ENCODE measurements at places on chromosomes 7 and 10.

DNA sequence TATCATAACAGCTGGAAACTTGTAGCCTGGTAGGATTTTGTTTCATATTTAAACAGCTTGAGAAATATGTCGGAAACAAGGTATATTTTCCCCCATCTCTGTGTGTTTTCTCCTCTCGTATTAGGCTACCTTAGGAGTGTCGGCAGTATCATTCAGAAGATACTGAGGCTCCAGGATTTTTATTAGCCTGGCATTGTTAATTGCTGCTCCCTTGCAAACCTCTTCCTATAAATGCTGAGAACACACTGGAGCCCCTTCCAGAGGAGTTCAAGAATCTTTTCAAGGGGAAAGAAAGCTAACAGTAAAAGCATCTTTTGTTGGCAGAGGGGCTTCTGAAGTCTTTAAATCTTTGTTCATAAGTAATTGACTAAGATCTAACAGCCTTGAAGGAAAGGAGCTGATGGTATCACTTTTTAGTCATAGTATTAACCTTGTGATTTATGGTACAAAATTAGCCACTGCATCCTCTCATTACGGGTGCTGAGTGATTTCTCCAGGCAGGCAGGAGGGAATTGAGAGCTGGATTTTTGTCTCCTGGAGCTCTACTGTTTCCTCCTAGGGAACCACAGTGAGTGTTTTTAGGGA lies 998.7 kb downstream of the LRMDA start:
- no peak for DNase-seq

DNA sequence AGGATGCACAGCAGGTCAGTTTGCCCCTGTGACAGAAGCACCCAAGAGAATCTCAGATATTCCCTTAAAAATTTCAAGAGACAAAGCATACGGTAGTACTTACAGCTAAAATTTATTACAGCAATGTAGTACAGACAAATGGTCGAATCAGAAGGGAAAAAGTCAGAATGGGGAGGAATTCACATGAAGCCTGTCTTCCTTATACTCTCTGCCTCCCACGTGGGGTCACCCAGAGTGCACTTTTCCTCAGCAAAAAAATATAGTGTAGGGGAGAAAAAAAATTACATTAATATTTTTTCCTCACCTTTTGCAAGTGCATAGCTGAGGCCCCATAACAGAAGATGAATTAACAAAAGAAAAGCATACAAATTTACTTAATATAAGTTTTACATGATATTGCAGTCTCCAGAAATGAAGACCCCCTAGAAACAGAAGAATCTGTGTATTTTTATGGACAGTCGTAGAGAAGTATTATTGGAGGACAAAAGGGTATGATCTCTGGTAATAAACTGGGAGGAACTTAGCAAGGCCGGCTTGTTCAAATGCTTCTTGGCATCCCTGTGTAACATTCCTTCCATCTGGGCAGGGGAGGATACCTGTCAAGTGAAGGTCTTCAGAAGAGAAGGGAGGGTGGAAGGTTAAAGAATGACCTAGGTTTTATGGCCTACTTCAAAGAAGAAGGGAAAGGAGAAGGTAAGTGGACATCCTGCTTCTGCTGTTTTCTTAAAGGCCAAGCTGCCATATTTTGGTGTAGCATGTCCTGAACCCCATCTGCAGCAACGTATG lies 270.6 kb upstream of the MAGI2 start:
- no peak for DNase-seq

DNA sequence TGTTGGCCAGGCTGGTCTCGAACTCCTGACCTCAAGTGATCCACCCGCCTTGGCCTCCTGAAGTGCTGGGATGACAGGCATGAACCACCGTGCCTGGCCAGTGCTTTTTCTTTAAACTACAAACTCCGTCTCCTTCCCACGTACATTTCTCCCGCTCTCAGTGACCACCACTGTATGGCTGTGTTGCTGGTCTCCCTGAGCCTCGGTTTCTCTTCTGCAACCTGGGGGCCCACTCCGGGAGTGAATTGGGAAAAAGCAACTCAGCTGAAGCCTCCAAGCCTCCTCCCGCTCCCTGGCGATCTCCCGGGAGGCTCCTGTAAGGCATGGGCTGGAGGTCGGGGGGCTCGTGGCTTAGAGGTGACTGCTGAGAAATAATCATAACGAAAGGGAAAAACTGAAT lies 136.3 kb downstream of the ELFN1 start:
- no peak for DNase-seq

DNA sequence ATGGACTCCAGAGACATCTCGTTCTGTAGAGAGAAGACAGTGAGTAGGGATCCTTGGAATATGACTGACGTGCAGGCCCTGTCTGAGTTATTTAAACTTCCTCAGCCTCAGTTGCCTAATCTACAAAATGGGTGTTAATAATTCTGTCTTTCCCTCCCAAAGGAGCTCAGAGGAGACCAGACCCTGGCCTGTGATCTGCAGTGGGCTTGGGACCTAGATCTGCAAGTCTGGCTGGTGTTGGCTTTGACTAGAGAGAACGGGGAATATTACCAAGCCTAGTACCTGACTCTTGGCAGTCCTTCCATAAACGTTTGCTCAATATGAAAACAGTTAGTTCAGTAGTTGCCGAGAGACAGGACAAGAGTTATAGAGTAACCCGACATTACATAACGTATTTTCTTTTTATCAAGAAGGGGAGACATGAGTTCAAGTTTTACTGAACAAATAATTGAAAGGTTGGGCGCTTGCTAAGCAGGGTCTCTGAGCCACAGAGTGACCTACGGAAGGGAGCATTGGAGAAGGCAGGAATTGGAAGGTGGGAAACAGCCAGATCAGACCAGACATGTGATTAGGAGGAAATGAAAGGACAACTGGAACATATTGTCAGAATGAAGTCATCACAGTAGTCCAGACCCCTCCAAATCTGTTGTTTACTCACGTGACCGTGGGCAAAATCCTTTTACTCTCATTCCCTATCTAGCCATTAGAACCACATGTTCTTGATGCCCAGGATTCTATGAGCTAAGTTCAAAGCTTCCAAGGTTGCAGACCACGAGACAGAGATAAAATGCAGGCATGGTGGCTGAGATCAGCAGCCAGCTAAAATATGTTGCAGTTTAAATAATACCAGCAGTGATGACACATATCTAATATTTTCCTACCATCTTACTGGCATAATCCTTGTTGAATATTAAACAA lies 10.9 kb upstream of the CYP3A4 start:
- DNase-seq, result no peak

- no peak for DNase-seq
Observed at GRCh38 chr10:19702215-19702614, 114.0 kb upstream of the PLXDC2 start.

DNA sequence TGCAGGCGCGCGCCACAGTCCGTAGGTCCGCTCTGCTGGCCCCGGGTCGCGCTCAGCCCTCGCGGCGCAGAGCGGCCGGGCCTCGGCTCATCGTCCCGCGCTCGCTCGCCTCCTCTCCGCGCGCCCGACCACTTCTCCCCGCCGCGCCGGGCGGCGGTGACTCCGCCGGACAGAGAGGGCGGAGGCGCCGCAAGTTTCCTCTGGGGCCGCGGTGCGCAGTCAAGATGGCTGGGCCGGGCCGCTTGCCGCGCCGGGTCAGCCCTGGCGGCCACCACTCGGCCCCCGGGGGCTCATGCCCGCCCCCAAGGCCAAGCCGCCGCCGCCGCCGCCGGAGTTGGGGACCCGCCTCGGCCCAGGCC lies 441 bp downstream of the FZD8 start:
- DNase-seq, result no peak
